Activated CD4-positive, alpha-beta T cell treated with anti-CD3 and anti-CD28 coated beads, Interleukin-2, Interleukin-6, amounts not matched to agents 100 ng/mL and 50 ng/mL, durations not matched to agents 16 hours and 8 hours (primary cell): ENCODE measurements at places on chromosomes 13 and 19.
A peak's percentile ranks its signal among the peaks of the same experiment; 100 is the strongest.

DNA sequence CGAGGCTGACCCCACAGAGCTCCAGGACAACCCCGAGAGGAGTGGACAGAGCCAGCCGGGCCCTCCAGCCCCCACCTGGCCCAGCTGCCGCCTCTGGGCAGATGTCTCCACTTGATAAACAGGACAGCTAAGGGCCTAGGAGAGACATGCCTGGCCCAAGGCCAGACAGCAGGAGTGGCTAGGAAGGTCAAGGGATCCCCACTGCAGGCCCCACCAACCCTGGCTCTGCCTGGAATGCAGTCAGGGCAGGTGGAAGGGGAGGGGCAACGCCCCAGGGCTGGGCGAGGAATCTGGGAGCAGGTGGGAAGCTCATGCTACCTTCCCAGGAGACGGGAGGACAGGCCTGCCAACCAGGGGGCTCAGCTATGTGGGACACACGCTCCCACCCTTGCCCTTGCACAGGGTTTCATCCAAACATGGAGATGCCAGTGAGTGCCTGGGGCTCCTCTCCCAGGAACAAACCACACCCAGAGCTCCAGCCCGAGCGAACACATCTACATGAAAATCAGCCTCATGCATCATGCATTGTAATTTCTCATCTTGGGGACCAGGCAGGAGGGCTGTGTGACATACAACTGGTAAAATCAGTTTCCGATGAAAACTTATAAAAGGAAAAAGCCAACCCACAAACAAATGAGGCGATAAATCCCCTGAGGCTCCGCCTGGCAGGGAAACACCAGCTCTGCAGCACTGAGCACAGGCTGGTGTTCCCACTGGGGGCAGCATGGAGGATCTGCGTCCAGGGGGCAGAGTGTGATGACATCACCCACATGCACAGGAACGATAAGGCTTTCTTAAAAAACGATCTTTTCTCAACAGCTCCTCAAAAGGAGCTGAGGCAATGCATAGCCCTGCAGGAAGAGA, 25.0 kb downstream of the SH3GL1 start:
- DNase-seq, result no peak

GRCh38 chr19:31511696-31512095, 162.5 kb upstream of the TSHZ3 start:
- DNase-seq, result no peak

- DNase-seq, result no peak
Measured at GRCh38 chr19:2488942-2489731, 13.2 kb downstream of the GADD45B start.

- DNase-seq, result no peak
Measured at GRCh38 chr13:109859898-109860297, 73.5 kb upstream of the IRS2 start.

DNA sequence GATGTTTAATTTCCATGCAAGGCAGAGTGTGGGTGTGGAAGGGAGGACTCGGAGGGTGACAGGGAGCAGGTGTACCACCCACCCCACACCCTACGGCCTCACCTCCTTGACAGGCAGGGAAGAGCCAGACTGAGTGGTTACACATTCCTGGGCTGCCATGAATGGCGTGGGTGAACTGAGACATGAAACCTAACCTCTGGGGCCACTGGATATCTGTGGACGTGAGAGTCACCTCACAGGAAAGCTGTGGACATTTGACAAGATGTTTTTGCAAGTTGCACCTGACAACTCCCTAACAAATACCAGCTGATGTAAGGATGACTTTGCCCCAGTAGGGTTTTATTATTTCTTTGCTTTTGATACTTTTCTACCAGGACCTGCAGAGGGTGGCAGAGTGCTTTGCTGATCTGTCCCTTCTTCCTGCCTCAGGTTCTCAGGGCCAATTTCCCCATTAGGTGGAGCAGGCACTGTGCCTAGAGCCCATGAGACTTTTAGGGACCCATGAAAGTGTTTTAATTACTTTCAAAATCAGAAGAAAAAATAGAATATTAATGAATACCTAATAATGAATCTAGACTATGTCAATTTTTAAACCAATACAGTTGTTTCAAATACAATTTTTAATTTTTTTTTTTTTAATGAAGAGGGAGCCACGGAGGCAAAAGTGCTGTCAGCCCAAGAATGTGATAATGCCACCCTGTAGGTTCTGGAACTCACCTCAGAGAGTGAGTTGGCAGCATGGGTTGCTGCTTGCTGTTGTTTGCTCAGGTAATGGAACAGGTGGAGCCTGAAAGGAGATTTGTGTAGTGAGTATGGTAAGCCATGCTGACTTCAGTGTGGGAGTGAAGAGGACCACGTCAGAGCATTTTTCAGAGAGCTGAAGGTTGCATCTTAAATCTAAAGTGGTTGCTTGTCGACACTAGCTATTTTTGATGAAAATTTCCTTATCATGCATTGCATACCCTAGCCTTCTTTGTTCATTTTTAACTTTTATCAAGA, 58.0 kb upstream of the CYSLTR2 start:
- DNase-seq, result peak; percentile 64

GRCh38 chr19:48962849-48963165, 2.3 kb upstream of the FTL start:
- DNase-seq, result no peak

DNA sequence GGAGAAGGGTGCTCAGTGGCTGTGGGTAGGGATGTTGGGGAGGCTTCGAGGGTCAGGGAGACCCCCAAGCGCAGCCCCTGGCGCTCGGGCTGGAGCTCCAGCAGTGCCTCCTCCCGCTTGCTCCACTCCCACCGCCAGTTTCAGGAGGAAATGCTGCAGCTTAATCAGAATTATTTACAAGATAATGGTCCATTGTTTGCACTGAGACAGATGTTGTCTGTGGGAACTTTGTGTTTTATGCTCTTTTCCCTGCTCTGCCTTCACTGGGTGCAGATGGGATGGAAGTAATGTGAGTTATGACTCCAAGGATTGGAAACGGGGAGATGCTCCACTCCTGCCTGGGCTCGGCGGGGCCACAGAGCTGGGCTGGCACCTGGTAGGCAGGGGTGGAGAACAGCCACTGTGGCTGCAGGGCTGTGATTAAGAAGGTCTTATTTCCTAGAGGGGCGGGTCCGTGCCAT, 192.4 kb downstream of the ZNF536 start:
- DNase-seq, result no peak

GRCh38 chr19:11382898-11383705, 1.0 kb downstream of the EPOR start:
- peak; percentile 67 for DNase-seq

- DNase-seq, result no peak
Measured at GRCh38 chr13:47004027-47004426, 107.2 kb upstream of the HTR2A start.

GRCh38 chr13:59776924-59777690, 386.6 kb downstream of the DIAPH3 start:
- DNase-seq, result peak; percentile 6

GRCh38 chr13:24654741-24655140, 25.5 kb upstream of the ATP12A start:
- DNase-seq, result no peak

- DNase-seq, result no peak
Measured at GRCh38 chr13:38819053-38819452, 132.2 kb downstream of the FREM2 start.

GRCh38 chr13:99085808-99086266, 108.0 kb upstream of the DOCK9 start:
- no peak for DNase-seq

DNA sequence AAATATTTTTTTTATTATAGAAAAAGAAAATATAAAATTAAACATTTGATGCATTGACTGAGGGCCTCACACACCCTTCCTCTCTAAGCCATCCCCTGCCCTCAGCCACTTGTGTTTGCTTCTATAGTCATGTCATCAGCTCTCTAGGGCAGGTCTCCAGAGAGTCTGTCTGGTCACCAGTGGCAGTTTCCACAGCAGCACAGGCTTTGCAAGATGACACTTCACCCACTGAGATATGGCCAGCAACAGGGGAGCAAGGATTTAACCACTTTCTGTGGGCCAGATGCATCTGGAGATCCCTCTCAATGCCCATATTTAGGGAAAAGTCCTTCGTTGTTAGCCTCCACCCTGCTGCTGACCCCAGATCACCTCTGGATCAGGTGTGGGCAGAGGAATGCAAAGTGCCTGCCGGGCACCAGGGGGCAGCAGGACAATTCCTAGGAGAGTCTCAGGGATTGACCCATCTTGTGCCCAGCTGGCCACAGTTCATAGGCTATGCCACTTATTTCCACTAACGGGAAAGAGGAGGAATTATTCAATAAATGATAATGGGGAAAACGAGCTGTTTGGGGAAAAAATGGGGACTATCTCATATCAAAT, 4.8 kb downstream of the ABCC4 start:
- peak; percentile 10 for DNase-seq

DNA sequence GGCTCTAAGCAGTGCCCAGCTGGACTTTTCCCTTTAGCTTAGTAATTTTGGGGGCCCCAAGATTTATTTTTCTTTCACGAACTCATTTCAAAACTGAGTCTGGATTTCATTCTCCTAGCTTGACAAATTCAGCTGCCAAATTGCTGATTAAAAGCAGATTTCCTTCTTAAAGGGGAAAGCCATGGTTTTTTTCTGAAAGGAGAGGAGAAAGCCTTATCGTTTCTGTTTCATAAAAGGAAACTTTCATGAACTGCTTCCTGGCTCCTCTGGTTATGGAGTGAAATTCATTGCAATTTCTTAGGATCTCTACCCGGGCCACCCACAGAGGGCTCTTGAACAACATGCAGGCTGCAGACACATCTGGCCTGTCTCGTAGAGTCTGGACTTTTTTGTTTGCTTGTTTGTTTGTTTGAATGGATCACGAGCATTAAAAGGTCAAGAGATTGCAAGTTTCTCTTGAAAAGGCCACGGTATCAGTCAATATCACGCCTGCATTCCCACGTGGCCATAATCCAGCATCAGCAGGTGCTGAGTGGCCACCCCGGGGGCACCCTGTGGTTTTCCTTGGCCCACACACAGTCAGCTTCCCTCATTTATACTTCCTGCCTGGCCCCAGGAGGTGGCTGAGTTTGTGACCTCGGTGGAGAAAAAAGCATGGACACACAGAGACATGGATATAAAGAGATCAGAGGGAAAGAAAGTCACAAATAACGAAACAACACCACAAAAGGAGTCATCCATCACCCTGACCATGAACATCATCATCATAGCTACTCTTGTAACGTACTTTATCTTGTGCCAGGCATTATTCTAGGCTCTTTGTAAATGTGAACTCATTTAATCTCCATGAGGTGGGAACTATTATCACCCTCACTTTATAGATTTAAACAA, 10.5 kb upstream of the KLK4 start:
- no peak for DNase-seq

GRCh38 chr13:97004886-97005285, 10.6 kb upstream of the OXGR1 start:
- no peak for DNase-seq

DNA sequence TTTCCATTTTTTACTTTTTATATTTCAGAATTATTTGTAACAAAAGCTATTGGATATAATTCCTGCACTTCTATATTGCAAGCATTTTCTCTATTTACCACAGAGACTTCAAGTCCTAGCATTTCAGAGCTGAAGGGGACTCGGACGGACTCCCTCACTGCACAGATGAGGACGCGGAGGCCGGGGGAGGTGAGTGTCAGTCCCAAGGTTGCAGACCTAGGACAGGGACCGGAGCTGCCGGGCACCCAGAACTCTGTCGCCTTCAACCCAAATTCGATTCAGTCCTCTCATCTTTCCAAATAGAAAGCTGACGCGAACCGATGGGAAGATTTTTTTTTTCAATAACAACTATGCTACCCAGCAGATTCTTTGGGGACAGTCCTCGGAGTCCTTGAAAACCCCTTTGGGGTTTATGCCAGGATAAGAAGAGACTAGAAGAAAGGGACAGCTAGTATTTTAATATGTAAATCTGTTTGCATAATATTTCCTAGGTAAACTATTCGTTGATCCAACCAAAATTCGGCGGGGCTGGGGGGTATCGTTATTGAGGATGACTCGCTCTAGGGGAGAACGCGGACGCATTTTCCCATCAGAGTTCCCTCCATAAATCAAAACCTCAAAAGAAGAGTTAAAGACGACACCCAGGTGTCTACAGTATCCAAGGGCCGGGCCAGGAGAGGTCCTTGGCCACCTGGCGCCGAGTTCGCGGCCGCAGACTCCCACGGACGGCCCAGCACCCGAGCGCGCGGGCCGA, 803 bp downstream of the FLT3 start:
- DNase-seq, result no peak

DNA sequence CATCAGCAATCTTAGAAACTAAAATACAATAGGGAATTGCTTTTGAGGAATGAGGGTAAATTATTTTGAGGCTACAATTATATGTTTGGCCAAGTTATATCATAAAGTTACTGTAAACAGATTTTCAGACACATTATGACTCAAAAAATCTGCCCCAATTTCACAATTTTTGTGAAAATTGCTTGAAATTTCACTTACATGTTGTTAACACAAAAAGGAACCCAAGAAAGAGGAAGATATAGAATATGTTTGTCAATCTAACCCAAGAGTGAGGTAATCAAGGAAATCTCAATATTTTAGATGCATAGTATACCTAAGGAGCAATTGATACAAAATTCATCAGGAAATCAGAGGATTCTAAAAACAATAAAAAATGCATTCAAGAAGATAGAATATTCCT, 73.9 kb upstream of the FNDC3A start:
- DNase-seq, result no peak

DNA sequence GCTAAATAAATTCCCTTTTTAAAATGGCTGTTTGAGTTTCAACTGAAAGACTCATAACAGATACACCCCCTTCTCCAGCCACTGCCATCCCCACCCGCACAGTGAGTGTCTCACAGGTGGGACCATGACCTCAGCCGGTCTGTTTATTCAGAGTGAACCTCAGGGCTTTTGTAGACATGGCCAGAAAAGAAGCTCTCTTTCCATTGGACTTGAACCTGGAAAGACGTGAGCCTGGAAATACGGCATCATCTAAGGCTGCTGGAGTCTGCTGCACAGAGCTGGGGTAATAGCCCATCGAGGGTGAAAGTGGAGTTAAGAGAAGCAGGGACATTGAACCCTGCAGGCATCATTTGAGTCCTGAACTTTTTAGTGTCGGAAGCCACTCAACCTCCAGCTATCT, 15.2 kb upstream of the KPNA3 start:
- DNase-seq, result no peak

DNA sequence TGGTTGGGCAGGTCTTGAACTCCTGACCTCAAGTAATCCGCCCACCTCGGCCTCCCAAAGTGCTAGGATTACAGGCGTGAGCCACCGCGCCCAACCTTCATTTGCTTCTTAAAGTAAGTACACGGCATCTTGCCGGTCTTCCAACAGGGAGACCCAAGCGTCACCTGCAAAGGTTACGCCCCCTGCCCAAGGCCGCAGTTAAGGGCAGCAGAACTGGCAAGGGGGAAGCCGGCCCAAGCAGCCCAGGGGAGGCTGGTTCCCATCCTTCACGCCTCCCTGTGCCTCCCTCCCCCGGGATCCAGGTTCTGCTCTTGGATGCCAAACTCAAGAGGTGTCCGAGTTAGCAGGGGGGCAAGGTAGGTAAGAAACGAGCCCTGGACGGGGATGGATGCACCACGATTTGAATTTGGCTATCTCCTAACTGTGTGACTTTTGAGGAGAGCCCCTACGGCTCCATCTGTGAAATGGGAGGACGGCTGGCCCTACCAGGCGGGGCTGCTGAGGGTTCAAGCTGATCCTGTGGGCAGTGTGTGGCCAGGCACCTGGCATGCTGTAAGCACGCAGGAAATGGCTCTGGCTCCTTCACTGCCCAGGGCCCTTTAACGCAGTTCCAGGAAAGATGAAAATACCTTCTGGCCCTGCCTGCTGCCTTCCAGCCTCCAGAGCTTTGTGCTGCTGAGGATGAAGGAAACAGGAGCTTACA, 9.0 kb downstream of the RFX1 start:
- DNase-seq, result no peak
